ENCODE measurements at places on chromosomes 5 and 9.

DNA sequence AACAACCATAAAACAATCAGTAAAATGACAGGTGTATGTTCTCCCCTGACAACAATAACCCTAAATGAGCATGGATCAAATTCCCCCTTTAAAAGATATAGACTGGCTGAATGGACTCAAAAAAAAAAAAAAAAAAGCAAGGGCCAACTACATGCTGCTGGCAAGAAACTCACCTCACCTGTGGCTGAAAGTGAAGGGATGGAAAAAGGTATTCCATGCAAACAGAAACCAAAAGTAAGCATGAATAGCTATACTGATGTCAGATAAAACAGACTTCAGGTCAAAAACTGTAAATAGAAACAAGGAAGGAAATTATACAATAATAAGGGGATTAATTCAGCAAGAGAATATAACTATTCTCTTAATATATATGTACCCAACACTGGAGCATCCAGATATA, 54.2 kb upstream of the SSBP2 start:
- DNase-seq: no peak

DNA sequence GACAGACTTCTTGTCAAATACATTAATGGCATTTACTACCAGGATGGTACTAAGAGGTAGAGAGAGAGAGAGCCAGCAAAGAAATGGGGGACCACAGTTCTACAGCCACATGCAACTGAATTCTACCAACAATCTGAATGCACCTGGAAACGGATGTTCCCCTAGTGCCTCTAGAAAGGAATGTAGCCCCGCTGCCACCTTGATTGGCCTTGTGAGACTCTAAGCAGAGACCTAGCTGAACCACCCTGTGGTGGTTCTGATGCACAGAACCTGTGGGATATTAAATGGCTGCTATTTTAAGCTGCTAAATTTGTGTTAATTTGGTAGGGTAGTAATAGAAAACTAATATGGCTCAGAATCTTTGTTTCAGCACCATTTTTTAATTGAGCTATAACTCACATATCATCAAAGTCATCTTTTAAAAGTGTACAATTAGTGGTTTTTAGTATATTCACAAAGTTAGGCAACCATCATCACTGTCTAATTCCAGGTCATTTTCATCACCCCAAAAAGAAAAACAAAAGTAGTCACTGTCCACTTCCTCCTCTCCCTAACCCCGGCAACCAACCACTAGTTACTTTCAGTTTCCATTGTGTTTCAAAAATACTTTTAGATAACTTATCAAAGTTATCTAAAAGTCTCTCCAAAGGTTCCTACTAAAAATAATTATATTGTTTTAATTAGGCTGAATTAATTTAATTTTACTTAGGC, 51.7 kb downstream of the CPLANE1 start:
- no peak for DNase-seq

- no peak for DNase-seq
Measured at GRCh38 chr5:132506094-132506692, 15.6 kb upstream of the IRF1 start.

GRCh38 chr5:65482296-65482735, 596 bp upstream of the ADAMTS6 start:
- DNase-seq: no peak

DNA sequence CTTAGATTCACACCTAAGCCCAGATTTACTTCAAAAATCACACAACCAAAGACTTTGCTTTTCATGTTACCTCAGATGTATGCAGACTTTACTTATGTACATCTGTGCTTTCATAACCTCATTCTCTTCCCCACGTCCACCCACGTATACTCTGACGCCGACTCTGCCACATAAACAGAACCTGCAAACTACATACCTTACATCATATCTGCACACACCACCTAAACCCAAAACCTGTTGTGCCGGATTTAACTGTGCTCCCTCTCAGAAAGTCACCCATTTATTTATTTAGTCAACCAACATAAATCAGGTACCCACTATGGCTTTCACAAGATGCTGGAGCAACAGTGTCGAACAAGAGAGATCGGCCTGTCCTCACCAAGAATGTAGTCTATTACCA, 1.0 kb upstream of the DPYSL3 start:
- DNase-seq: no peak

- peak; percentile 94 for DNase-seq
Measured at GRCh38 chr5:170638454-170639220, 134.8 kb downstream of the KCNIP1 start.

GRCh38 chr5:18465833-18466681, 831.8 kb downstream of the TAF11L14 start:
- peak; percentile 60 for DNase-seq

DNA sequence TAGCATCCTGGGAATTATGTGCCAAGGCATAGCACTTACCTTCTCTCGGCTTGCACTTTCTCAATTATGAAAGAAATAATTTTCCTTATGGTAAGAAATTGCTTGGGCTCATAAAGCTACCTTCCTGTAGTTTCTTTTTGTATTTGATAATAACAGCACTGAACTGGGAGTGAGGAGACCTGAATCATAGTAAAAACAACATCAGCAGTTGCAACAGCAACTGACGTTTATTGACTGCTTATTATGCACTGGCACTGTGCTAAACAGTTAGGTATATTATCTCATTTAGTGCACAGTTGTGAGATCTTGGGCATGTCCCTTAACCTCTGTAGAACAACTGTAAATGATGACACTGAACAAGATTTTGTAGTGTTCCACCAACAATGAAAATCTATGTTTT, 135.2 kb downstream of the DOCK2 start:
- no peak for DNase-seq

- no peak for DNase-seq
Measured at GRCh38 chr5:75617736-75618352, 6.6 kb downstream of the ANKDD1B start.

All from neural crest cell (in vitro differentiated cells).